Kidney (tissue), 22 donors: ENCODE measurements at places on chromosomes 4 and X. TPM values are rescaled to one million over a fixed set of nuclear protein-coding genes. Genes with fewer than 3 reads are reported as not detected.

The FAM149A gene
- 32.4 TPM for polyA plus RNA-seq

The SMIM14 gene
- polyA plus RNA-seq: 26.3 TPM

The MAGEA12 gene
- polyA plus RNA-seq: not detected

The AVPR2 gene
- 22.1 TPM for polyA plus RNA-seq

The SH2D1A gene
- not detected for polyA plus RNA-seq

The TRIM60 gene
- not detected for polyA plus RNA-seq

The GPRASP2 gene
- polyA plus RNA-seq: 12.4 TPM

The VCX3B gene
- 0.60 TPM for polyA plus RNA-seq

The PCDH10 gene
- 0.69 TPM for polyA plus RNA-seq

The EFHC2 gene
- polyA plus RNA-seq: 1.6 TPM

The MYOZ2 gene
- 0.77 TPM for polyA plus RNA-seq
